ENCODE measurements at places on chromosomes 6 and 20. TPM values are rescaled to one million over a fixed set of nuclear protein-coding genes. Genes with fewer than 3 reads are reported as not detected.

The MAPK13 gene
- total RNA-seq, result 39.2 TPM

The ENPP1 gene
- 0.29 TPM for total RNA-seq

The GABRR1 gene
- total RNA-seq, result not detected

The PLA2G7 gene
- total RNA-seq, result 7.9 TPM

The C20orf144 gene
- 0.17 TPM for total RNA-seq

The MICAL1 gene
- 113 TPM for total RNA-seq

The MYLIP gene
- total RNA-seq, result 215 TPM

The ZBTB22 gene
- 28.9 TPM for total RNA-seq

The UNC5CL gene
- total RNA-seq, result 7.2 TPM

The MACROD2 gene
- 0.34 TPM for total RNA-seq

DNA sequence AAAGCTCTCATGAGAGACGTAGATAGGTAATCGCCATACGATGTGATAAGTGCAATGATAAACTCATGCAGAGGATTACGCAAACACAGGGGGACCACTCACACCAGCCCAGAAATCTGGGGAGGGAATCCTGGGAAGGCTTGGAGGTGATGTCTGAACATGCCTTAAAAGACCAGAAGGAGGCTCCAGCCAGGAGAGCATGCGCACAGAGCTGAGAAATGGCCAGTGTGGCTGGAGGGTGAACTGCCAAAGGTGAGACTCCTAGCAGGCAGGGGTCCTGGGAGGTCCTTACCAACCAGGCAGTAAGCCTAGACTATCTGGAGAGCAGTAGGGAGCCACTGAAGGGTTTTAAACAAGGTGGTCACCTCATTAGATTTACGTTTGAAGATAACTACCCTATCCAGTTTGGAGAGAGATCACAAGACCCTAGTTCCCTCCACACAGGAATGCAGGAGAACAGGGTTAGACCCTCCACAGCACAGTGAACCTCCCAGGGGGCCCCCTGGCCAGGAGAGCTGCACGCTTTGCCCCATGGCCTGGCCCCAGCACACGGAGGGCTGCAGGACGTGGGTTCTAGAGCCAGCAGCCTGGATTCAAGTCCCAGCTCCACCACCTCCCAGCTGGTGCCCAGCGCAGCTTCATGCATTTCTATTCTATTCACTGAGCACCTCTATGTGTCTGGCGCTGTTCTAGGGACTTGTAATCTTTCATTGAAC, 13.1 kb downstream of the MDFI start:
- no peak for DNase-seq

- DNase-seq, result no peak
Measured at GRCh38 chr6:129269076-129269475, 386.1 kb downstream of the LAMA2 start.

- DNase-seq, result peak; percentile 62
Measured at GRCh38 chr20:46174469-46175126, 56.5 kb downstream of the CD40 start.

DNA sequence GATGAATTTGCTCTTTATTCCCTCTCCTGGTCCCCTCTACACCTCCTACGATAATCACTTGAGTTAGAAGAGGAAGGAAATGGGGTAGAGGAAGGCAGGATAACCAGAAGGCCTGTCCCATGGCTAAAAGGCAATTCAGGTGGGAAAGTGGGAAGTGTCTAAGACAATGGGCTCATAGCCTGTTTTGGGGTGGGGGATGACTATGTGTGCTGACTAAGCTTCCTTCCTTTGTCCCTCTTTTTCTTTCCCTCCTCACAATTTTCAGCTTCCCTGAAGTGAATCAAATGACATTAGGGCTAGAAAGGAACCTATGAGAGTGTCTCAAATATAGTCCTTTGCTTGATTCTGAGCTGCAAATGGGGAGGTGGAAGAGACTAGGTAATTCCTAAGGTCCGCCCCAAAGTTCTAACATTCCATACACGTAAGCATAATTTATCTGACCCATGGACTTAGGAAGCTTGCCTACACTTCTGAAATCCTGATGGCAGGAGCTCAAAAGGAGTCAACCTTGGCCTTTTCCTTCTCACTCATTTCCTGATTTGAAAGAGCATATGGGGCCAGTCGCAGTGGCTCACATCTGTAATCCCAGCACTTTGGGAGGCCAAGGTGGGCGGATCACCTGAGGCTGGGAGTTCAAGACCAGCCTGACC, 24.3 kb downstream of the EDEM2 start:
- no peak for DNase-seq

GRCh38 chr6:160929831-160930230, 61.7 kb upstream of the MAP3K4 start:
- no peak for DNase-seq

DNA sequence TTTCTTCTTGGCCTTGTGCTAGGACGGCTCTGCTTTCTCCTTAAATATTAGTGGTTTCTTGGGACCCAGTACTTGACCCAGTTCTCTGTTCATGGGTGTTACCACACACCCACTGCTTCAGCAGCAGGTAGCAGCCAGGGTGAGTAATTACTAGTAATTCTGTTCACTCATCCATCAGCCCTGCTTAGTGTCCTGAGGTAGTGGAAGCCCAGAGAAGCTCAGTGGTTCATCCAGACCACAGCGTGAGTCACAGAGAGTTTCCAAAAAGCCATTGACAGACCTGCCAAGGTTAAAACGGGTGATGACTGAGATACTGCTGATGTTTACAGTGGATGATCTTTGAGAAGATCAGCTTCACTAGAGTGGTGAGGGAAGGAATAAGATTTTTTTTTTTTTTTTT, 51.7 kb upstream of the HINT3 start:
- DNase-seq, result no peak

DNA sequence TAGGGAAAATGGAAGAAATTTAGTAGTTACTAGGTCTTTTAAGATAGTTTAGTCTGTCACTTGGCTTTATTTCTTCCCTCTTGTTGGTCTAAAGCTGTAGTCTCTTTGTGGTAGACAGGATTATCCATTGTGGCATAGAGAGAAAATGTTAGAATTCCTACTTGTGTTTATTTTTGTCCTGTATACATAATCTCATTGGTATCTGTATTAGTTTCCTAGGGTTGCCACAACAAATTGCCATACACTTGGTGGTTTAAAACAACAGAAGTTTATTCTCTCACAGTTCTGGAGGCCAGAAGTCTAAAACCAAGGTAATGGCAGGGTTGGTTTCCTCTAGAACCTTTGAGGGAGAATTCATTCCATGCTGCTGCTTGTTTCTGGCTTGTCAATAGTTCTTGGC, 119.4 kb downstream of the ZFAND3 start:
- no peak for DNase-seq

- no peak for DNase-seq
Measured at GRCh38 chr6:166003569-166003968, 164.1 kb downstream of the TBXT start.

DNA sequence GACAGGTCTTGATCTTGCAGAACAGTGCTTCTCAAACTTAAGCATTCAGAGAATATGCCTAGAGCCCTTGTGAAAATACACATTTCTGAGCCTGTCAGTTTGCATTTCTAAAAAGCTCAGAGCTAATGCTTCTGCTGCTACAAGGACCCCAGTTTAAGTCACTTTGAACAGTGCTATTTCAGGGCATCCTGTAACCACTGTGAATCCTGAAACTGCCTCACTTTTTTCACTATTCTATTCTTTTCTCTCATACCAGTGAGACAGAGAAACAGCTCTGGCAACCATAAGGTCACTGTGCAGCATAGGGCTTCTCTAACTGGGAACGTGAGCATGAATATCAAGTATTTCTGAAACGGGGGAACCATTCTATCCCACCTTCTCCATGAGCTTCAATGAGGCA, 51.2 kb downstream of the LGSN start:
- DNase-seq, result no peak

DNA sequence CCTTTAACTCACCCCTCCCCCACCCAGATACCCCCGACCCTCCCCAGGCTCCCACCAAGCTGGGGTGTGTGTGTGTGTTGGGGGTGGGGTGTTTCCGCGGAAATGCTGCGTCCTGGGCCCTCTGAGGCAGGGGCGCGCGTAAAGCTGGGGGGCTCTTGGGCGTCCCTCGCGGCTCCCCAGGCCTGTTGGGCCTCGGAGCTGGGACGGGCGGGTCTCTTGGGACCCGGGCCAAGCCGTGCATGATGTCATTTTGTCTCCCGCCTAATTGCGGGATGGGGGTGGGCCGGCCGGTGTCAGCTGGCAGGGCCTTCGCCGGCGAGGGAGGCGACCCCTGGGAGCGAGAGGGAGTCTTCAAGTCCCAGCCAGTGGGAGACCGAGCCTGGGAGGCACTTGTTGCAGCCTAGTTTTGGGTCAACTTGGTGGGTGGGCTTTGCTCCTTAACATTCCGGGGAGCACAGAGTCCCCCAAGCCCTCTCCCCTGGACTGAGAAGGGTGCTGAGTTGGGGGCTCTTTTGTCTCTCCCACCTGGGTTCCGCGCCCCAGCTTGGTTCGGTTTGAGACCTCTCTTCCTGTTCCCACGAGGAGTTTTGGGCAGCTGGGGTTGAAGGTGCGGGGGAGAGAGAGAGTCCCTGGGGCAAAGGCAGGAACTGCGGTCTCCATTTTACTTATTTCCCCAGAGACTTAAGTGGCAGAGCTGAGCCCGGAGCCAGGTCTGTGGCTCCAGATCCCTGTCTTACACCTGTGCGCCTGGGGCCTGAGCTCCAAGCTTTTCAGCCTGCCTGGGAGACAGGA, 623 bp downstream of the MYBL2 start:
- DNase-seq, result peak; percentile 26

DNA sequence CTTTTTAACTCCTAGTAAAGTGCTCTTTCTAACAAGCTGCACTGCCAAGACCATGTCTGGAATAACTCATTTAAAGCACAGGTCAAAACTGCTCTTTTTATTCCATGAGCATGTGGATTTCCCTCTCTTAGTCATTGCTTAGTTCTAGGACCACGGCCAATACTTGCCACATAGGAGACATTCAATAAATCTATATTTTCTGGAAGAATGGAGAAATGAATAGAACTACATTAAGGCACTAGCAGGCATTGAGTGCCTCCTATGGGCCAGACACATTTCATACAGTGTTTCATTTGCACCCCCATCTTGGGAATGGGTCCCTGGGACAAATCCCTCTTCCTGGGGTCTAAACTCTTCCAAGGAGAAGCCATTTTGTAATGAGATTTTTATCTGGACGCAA, 552.8 kb upstream of the CITED2 start:
- no peak for DNase-seq

DNA sequence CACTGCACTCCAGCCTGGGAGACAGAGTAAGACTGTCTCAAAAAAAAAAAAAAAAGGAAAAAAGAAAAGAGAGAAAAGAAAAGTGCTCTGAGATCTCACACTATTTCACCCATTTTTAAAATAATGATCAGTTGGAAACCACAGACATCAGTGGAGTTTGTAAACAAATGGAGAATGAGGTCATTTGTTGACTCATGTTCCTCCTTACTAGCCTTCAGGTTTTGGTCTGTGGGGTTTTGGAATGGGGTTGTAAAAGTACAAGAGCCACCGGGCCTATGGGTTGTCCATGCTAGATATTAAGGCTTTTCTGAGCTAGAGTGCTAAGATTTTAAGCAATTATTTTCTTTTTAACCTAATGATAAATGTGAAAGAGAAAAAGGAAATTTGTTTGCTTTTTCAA, 104.4 kb upstream of the PRL start:
- no peak for DNase-seq

GRCh38 chr6:26267083-26267589, 97.9 kb upstream of the BTN3A2 start:
- DNase-seq, result no peak

DNA sequence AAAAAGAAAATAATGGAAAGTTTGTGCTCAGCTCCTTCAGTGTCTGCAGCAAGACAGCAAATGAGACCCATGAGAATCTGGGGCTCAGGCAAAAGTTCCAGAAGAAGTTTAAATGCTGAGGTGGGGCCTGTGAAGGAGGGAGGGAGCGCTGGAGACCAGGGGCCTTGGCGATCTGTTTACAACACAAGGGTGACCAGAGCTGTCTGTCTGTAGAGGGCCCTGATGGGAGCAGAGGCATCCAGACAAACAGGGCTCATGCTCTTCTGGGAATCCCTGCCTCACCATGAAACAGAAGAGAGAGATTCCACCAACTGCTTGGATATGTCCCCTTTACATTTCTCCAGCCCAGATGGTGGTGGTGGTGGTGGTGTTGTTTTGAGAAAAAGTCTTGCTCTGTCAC, 79.3 kb upstream of the SHLD1 start:
- DNase-seq, result no peak

All from naive thymus-derived CD4-positive, alpha-beta T cell (primary cell).